ENCODE measurements at places on chromosomes 2 and 18.

- no peak for DNase-seq
These were observed 516.9 kb upstream of the DSEL start for GRCh38 chr18:68033466-68033865.

DNA sequence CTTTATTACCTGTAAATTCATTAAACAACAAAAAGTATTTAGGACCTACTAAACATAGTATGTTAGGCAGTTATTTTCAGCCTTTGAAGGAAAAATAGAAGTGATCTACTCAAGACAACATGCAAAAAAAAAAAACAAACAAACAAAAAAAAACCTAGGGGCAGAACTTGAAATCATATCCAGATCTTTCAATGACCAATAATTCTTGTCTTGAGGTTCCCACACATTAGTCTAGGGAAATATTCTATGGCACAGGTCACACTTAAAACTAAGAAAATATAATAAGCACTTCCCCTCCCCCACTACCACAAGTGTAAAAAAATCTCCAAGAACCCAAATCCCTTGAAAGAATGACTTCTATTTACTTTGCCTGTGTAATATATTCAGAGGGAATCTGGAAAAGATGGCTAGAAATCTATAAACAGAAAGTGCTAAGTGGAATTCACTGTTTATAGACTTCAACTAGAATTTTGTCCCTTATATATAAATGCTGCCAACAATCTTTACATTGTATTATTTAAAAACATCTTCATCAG, 3.5 kb downstream of the PELI1 start:
- DNase-seq, result no peak

- no peak for DNase-seq
These were observed 889.1 kb upstream of the GCFC2 start for GRCh38 chr2:76599732-76600368.

GRCh38 chr2:6806604-6807003, 59.1 kb downstream of the CMPK2 start:
- DNase-seq, result no peak

GRCh38 chr2:177897278-177897677, 175.3 kb downstream of the PDE11A start:
- DNase-seq, result no peak

DNA sequence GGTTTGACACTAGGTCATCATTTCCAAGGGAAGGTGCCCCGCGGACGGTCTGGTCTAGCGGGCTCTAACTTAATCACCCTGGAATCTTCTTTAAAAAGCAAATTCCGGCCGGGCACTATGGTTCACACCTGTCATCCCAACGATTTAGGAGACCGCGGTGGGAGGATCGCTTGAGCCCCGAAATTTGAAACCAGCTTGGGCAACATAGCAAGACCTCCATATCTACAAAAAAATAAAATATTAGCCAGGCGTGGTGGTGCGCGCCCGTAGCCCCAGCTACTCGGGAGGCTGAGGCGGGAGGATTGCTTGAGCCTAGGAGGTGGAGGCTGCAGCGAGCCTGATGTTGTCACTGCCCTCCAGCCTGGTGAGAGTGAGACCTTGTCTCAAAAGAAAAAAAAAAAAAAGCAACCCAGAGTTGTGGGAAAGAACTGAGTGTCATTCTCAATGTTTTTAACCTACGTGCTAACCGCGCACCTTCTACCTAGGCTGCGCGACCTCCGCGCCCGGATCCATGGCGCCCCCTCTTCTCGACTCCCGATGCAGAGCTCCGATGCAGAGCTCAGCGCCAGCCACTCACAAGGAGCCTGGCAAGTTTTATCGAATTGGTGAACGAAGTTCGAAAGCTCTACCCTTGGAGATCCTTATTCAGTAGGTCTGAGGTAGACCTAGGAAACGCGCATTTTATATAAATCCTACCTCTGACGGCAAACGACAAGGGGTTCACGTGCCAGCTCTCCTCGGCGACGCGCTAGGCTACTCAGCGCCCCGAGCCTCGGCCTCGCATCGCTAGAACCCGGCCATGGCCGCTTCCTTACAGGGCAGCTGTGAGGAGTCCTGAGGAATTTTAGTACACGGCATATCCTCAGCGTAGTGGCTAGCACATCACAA, 888 bp upstream of the TWSG1 start:
- no peak for DNase-seq

DNA sequence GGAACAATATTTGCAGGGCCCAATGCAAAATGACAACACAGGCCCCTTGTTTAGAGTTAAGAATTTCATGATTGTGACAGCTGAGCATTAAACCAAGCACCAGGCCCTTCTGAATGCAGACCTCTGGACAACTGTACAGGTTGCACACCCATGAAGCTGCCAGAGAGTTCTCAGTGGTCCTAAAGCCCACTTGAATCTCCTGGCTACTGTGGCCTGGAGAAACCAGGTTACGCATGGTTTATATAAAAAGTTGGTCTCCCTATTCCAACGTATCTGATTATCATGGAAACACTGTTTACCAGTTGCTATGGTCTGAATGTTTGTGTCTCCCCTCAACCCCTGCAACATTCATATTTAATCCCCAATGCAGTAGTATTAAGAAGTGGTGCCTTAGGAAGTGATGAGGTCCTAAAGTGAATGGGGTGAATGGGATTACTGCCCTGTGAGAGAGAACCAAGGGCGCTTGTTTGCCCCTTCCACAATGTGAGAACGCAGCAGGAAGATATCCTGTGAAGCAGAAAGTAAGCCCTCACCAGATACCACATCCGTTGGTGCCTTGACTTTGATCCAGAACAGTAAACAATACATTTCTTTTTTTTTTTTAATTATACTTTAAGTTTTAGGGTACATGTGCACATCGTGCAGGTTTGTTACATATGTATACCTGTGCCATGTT, 48.0 kb upstream of the ANXA4 start:
- no peak for DNase-seq

DNA sequence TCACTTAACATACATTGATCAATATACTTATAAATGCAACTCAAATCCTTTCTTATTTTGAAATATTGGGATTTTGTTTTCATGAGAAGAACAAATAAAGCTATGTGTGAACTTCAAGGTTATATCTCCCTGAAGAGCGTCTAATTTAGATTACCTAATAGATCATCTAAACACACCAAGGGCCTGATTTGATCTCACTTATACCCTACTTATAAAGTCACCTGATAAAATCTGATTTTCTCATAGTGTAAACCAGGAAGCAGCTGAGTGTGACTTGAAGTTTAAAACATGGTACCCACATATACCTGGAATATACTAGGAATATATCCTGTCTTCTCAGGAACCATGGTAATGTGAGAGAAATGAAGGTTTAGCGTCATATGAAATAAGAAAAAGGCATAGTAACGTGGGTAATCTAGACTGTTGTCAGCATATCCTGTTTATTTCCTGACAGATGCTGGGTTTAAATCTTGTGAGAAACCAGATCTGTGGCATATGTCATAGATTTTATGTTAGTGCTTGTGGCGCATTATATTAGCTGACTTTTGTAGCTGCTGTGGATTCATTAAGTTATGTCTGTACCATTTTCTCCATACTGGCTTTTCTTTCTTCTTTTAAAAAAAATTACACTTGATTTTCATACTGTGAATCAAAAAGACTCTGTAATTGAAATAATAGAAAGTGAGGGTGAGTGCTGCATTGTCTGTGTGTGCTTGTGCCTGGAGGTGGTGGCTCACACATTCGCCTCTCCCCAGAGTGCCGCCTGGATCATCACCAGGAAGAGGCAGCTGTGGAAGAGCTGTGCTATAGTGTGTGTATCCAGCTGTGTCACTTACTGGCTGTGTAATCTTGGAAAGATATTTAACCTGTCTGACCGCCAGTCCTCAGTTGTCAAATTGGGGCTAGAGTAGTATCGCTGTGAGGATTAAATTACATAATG, 164.0 kb downstream of the MYO3B start:
- no peak for DNase-seq

GRCh38 chr2:68292108-68292710, 27.5 kb downstream of the CNRIP1 start:
- no peak for DNase-seq

DNA sequence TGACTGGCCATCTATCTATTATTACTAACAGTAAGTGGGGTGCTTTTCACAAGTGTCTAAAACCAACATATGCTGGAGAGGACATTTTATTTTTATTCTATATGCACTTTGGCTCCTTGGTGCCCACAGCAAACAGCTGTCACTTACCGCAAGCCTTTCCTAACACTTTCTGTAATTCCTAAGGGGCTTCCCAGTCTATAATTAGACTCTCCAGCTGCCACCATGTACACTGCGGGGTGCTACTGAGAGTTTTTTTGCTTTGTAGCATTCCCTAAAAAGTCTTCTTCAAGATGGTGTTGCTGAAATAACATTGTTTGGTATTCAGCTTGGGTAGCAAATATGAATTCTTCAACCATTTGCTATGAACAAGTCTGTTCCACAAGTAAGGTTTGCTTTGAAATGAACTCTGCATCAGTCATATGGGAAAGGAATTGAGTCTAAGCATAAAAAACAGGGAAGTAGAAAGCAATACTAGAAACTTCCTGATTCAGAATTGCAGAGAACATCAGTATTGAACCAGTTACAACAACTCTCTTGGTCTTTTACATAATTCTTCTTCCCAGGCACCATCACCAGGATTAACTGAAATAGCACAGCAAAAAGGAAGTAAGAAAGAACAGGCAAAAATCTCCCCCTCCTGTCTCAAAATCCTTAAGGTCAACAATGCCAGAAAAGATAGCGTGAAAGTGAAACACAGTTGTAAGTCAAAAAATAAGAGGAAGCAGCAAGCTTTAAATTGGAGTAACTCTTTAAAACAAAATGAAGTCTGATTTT, 28.6 kb downstream of the EPB41L3 start:
- no peak for DNase-seq

DNA sequence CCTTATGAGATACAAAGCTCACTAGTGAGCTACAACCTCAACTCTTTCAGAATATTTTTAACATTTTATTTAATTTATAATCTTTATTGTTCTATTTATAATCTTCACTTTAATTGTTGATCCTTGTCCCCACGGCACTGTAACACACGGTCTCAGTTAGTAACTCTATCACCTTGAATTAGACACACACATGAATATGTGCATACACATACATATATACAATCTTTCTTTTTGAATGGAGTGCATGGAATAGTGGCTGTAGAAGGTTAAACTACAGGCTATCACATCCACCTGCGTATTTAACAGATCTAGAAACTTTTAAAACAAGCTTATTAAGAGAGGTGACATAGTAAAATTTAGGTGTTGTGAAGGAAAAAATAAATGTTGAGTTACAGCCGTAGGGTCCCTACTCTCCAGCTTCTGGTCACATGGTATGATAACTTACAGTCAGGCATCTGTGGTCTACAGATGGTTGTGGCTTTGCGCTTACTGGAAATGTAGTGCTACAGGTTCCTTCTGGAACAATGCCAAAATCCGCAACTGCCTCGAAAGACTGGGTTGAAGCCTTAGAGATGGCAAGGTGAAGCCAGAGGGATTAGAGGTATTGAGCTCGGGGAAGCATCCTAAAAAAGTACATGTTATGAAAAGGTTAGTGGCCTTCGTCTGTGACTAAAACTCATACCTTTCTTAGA, 1324.1 kb upstream of the SLC39A10 start:
- DNase-seq, result no peak

GRCh38 chr18:12318334-12318697, 10.3 kb downstream of the TUBB6 start:
- no peak for DNase-seq

DNA sequence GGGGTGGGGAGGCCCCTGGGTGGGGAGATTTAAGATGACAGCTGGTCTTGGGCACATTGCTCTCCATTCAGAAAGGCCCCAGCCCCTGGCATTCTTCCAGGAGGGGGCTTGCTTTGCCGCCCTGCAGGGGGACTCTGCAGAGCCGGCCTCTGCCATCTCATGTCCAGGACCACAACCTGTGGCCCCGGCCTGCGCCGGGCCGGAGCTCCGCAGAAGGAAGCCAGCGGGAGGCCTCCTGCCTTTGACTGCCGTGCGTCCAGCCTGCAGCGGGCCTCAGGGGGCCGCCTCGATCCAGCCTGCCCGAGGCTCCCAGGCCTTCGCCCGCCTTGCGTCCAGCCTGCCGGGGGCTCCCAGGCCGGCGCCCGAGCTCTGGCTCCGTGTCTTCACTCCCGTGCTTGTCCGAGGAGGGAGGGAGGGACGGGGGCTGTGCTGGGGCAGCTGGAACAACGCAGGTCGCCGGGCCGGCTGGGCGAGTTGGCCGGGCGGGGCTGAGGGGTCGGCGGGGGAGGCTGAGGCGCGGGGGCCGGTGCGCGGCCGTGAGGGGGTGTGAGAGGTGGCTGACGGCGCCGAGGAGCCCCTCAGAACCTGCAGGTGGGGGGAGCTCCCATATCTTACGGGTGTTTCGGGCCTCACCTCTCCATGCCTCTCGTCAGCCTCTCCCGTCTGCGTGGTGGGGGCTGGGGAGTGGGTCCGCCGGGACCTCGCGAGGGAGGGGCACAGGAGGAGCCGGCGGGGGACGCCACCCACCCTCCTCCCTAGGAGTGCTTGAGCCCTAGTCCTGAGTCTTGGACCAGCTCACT, 20.4 kb downstream of the GPC1 start:
- no peak for DNase-seq

- no peak for DNase-seq
These were observed 261.0 kb downstream of the BCL2 start for GRCh38 chr18:63058521-63058920.

GRCh38 chr2:226746196-226746800, 53.3 kb downstream of the IRS1 start:
- DNase-seq, result no peak

GRCh38 chr2:102717308-102718018, 44.4 kb upstream of the TMEM182 start:
- DNase-seq, result no peak

- no peak for DNase-seq
These were observed 1.5 kb downstream of the DSEL start for GRCh38 chr18:67514901-67515540.

- DNase-seq, result no peak
These were observed 58.7 kb upstream of the CDH19 start for GRCh38 chr18:66662632-66663031.

DNA sequence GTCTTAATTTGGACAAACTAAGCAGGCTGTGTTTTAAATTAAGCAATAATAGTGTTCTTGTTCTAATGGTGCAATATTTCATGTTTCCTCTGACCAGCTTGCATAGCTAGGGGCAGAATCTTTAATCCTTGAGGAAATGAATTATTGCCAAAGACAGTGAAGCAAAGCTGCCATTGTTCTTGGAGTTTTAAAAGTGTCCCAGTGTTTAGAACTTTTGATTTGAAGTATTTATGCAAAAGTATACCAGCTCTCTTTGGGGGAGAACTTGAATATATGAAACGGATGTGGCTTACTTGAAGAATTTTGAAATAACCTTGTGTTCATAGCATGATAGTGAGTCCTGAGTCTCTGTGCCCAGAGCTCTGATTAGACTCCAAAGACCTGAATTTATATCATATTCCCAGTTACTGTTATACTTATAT, 33.4 kb downstream of the ITGA6 start:
- no peak for DNase-seq

DNA sequence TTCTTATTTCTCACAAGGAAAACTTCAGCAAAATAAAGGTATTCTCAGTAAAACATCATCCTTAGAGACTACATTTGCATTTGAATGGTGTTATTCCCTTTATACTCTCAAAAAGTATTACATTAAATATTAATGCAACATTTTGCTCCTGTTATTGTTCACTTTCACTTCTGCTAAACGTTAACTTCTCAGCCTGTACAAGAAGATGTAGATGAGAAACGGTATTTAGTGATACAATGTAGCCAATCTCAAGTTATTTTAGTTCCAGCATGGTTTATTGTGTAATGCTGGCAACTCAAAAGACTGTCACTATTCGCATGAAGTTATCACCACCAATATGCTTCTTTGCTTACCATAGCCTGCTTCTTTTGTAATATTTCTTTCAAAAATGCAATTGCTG, 514.1 kb downstream of the CPS1 start:
- no peak for DNase-seq

- no peak for DNase-seq
These were observed 134.1 kb downstream of the FMNL2 start for GRCh38 chr2:152468899-152469692.

- no peak for DNase-seq
These were observed 215.2 kb upstream of the LRRTM1 start for GRCh38 chr2:80519699-80520291.

Measured in stimulated activated CD8-positive, alpha-beta memory T cell treated with anti-CD3 and anti-CD28 coated beads, Interleukin-4, amount 100 ng/mL, for 4 hours (primary cell).